ENCODE measurements at places on chromosomes 3 and 15.

- DNase-seq, result no peak
Observed at GRCh38 chr3:27554706-27555105, 70.5 kb upstream of the SLC4A7 start.

GRCh38 chr3:56904552-56905215, 102.9 kb upstream of the ARHGEF3 start:
- DNase-seq, result no peak

DNA sequence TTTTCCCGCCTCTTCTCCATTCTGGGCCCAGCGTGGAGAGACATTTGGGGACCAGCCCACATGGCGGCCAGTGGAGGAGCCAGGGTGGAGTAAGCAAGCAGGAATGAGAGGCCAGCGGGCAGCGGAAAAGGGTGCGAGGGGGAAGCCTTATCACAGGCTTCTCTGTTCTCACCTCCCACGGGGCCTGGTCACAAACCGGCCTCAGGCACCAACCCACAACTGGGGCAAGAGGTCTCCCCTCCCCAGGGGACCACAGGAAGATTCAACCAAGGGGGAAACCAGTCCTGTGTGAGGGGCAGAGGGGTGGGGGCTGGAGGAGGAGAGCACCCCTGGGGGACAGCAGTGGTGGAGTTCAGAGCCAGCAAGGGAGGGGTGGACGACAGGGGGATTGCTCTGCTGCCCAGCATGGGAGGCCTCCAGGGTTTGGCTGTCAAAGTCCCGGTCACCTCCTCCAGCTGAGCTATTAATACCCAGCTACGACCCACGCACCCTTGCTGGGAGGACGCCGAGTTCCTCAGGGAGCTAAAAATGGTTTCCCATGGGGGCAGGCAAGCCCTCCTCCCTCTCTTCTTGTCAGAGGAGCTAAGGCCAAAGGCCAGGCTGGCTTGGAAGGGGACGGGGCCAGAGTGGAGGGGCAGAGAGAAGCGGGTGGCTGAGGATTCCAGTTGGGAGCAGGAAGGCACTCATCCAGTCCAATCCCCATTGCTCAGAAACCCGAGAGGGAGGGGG, 23.8 kb upstream of the RPL29 start:
- no peak for DNase-seq

GRCh38 chr3:95333826-95334225, 1271.0 kb downstream of the NSUN3 start:
- DNase-seq, result no peak

GRCh38 chr3:182276512-182276911, 516.8 kb upstream of the ATP11B start:
- no peak for DNase-seq

- no peak for DNase-seq
Observed at GRCh38 chr3:4019501-4019900, 220.3 kb downstream of the LRRN1 start.
